ENCODE measurements at places on chromosomes 13 and 19.

GRCh38 chr13:45113233-45114224 is 6.8 kb upstream of the GTF2F2 start:
- DNase-seq, result no peak

- DNase-seq, result no peak
These were observed 12.2 kb downstream of the UPF1 start for GRCh38 chr19:18843960-18844359.

- no peak for DNase-seq
These were observed 255.8 kb upstream of the DACH1 start for GRCh38 chr13:72122661-72123255.

GRCh38 chr13:97686594-97686993 is 252.6 kb downstream of the RAP2A start:
- no peak for DNase-seq

DNA sequence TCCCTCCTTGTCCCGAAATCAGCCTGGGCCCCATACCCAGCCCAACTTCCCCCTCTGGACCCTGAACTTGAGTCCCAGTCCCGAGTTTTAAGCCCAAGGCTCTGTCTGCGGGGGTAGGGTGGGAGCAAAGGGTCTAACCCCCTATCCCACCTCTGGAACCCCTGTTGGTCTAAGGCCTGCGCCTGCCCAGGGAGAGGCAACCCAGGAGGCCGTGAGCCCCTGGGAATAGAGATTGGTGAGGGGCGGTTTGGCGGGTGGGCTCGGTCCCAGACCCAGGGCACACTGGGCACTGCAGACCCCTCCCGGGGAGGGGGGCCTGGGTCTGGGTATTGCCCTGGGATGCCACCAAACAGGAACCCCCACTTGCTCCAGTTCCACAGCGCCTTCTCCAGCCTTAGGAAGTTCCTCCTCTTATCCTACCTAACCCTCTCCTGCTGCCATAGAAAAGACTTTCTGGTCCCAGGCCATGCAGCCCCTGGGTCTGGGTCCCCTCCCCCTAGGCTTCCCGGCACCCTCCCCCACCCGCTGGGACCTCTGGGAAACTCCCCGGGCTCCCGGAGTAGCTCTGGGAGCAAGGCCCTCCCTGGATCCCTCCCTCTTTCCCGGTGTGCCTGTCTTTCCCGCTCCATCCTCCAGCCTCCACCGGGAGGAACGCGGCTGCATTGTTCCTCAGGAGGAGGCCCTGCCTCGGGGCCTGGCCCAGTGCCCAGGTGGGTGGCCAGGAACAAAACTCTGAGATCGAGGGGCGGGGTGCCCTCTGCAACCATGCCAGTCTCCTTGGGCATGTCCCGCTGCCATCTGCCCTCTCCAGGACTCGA is 33.6 kb upstream of the NANOS3 start:
- DNase-seq, result peak; percentile 58

DNA sequence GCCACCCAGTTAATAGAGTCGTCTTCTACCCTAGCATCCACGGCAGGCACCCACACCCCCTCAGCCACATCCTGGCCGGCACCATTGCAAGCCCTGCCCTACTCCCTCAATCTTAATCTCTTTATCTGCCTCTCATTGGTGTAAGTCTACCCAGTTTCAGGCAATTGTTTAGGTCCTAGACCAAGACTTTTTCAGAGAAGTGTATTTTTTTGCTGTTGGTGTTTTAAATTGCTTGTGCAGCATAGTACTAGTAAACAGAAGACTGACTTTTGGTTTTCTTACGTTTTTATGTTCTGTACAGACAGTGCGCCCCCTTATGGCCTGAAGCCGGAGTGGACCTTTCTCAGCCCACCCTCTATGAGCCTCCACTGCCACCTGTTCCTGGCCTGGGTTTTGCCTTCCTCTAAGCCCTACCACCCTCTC is 2.3 kb upstream of the LCP1 start:
- peak; percentile 11 for DNase-seq

DNA sequence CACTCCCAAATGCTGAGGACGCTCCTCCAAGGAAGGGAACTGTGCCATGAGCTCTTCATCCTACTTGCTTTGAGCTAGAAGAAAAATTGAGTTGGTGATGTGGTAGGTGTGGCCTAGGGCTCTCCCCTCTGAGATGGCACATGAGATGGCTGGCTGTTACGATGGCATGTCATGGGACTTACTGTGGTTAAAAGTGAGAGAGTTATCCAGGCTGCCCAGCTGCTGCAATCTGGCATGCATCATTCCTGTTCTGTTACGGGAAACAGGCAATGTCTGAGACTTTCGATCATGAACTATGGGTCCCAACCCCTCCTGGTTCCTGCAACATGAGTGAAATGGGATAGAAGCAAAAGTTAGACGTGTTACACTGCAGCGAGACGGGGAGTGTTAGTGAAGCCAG is 93.3 kb upstream of the SLC15A1 start:
- DNase-seq, result no peak

- DNase-seq, result peak; percentile 58
These were observed 22.2 kb upstream of the ERVV-1 start for GRCh38 chr19:52991484-52991883.

DNA sequence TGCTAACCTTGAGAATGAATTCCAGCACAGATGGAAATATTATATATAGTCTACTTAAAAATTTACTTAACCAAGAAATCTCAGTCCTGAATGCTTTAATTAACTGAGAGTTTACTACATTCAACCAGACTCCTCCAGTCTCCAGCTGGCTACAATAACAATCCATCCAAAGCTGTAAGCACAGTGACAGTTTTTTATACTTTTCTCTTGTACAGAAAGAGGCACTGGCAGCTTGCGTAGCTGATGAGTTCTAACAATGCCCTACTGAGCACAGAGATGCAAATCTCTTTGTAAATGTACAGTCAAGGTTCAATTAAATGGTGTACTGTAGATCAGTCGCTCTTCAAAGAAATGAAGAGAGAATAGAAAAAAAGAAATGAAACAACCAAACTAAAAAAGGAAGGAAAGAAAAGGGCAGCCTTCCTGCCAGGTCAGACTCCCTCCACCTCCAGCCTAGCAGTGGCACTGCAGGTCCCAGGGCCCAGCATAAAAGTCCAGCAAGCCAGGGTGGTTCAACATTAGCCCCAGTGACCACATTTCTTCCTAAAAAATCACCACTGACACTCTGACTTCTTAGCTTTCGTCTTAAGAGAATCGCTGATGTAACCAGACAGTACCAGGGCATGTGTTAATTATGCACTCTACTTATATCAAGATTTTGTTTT is 88.4 kb downstream of the SACS start:
- no peak for DNase-seq

DNA sequence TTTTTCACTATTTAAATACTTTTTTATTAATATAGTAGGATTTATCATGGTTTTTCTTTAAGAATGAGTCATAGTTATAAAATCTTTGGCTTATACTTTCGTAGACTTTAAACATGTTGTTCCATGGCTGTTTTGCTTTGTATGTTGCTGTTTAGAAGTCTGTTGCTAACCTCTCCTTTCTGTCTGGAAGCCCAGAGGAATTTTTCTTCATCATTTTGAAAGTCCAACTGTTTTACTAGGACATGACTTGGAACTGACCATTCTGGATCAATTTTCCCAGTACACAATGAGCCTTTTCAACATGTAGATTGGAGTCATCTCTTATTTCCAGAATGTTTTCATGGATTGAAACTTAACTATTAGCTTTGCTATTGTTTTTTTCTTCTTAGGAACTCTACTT is 7.9 kb downstream of the CAB39L start:
- DNase-seq, result no peak

- no peak for DNase-seq
These were observed 355.1 kb downstream of the LIG4 start for GRCh38 chr13:107860284-107860683.

GRCh38 chr13:93244141-93244917 is 17.7 kb downstream of the GPC6 start:
- DNase-seq, result no peak

DNA sequence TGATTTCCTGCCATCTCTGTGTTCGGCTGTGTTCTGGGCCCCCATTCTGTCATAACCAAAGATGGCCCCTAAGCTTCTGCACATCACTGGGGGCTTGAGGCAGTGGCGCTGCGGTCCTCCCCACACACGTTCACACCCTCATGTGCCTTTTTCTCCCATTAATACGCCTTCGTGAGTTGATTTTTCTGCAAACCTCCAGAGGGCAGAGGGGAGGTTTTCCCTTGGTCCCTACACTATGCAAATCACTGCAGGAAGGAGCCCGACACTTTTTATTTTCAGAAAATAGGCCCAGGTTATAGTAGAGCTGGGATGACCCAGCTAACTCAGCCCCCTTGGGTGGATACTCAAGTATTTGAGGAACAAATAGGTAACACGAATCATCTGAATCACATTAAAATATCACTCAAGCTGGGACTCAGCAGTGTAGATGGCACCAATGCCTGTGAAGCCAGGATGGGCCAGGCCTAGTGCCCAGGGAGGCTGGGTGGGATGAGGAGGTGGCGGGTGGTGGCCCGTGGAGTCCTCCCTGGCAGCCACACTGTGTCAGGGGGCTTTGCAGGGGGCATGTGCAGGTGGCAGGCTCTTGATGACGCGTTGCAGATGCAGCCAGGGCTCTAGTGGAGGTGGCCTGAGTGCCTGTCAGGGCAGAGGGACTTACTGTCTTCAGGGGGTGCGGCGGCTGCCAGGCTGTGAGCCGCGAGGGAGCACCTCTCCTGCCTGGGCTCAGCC is 234.3 kb downstream of the TEX29 start:
- no peak for DNase-seq

- no peak for DNase-seq
These were observed 3.4 kb downstream of the CCNE1 start for GRCh38 chr19:29815231-29815630.

- peak; percentile 92 for DNase-seq
These were observed at the start of gene ZNF428 for GRCh38 chr19:43619262-43620060. Gene ZNF428, minus strand, starts transcription at chr19:43619629. Its CDS starts 5,325 bp downstream, at chr19:43614304.

GRCh38 chr13:51816604-51817249 is 12.8 kb upstream of the DHRS12 start:
- DNase-seq, result no peak

DNA sequence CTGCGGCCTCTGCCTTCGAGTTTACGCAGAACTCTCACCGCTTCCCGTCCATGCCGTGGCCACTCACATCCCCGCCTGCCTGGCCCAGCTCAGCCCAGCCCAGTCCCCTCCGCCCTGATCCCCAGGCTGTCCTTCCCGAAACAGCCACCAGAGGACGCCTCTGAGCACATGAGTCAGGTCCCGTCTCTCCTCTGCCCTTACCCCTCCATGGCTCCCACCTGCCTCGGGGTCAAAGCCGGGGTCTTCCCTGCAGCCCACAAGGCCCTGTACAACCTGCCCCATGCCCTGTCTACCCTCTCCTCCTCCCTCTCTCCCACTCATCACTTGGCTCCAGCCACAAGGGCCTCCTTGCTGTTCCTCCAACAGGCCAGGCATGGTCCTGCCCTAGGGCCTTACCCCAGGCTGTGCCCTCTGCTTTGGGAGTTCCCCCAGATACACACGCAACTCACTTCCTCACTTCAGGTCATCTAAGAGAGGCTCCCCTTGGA is 8.1 kb upstream of the SEMA6B start:
- DNase-seq, result peak; percentile 40

GRCh38 chr13:43935878-43936277 is 56.2 kb downstream of the LACC1 start:
- no peak for DNase-seq

GRCh38 chr13:29059800-29060199 is 239.7 kb downstream of the MTUS2 start:
- DNase-seq, result no peak

GRCh38 chr13:74129500-74130191 is 4.6 kb downstream of the KLF12 start:
- DNase-seq, result no peak

GRCh38 chr19:6236310-6237291 is 43.2 kb downstream of the MLLT1 start:
- no peak for DNase-seq

GRCh38 chr19:50859849-50860248 is 5.1 kb downstream of the KLK3 start:
- no peak for DNase-seq

GRCh38 chr19:2041683-2042484 is 9.2 kb downstream of the MKNK2 start:
- DNase-seq, result no peak

- DNase-seq, result no peak
These were observed 151.1 kb downstream of the KATNAL1 start for GRCh38 chr13:30156270-30156669.

DNA sequence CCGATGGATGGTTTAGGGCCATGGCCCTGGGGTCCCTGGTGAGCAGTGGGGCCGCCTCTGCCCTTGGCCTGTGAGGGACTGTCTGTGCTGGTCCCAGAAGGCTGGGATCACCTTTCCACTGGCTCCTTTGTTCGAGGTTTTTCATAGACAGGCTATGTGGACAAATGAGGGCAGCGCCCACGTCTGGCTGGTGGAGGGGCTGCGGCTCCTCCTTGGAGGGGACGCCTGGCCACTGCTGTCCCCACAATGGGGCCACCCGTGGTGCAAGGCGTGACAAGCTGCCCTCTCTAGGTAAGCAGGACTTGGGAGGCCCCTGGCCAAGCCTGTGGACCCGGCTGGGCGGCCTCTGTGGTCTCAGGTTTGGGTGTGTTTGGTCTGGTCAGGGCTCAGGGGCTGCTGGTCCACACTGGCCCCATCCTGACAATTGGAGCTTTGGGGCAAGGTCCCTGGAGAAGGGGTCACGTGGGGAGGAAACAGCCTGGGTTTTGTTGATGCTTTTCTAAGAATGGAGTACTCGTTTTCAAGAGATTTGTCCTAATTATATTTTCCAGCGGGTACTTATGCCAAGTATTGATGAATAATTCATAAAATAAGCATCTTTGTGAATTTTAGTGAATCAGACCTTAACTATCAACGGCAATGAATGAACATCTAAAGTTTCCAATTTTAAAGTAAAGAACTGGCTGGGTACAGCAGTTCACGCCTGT is 33.3 kb downstream of the MCF2L start:
- DNase-seq, result peak; percentile 77

DNA sequence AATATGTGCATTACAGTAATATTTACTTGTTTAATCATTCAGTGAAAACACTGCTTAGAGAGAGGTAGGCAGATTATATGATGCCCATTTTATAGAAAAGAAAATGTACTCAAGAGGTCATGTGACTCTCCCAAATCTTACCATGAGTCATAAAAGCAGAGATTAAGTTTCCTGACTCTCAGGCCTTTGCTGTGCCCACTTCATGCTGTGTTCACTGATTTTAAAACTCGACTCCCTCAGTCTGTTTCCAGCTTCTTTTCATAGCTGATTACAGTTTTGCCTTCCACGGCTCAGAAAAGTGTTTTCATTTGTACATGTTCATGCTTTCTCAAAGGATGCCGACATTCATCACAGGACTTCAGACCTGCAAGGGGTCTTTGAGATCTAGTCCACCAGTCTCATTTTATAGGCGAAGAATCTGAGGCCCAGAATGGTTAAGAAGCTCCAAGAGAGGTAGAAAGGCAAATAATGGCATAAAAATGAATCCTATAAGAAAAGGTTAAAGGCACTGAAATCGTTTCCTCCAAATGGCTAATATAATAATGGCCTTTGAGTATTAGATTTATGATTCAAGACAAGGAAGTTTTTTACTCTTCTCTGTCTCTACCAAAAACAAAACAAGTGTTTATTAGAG is 9.0 kb upstream of the IPO5 start:
- peak; percentile 13 for DNase-seq

- no peak for DNase-seq
These were observed 1.3 kb upstream of the ZIC2 start for GRCh38 chr13:99980201-99980823.

All from urothelium cell line (cell line).